H7 (cell line): ENCODE measurements at places on chromosomes 1 and 21. TPM values are rescaled to one million over a fixed set of nuclear protein-coding genes. Genes with fewer than 3 reads are reported as not detected.

The KPRP gene
- not detected in 2 replicates for total RNA-seq

The FCGR3A gene
- total RNA-seq = not detected in 2 replicates

GRCh38 chr1:88060750-88061491 lies 623.2 kb upstream of the PKN2 start:
- DNase-seq = peak; percentile 19

GRCh38 chr1:206716870-206717673 lies 32.4 kb downstream of the MAPKAPK2 start:
- DNase-seq = no peak

GRCh38 chr1:90720145-90720636 lies 3.1 kb upstream of the BARHL2 start:
- no peak for DNase-seq

DNA sequence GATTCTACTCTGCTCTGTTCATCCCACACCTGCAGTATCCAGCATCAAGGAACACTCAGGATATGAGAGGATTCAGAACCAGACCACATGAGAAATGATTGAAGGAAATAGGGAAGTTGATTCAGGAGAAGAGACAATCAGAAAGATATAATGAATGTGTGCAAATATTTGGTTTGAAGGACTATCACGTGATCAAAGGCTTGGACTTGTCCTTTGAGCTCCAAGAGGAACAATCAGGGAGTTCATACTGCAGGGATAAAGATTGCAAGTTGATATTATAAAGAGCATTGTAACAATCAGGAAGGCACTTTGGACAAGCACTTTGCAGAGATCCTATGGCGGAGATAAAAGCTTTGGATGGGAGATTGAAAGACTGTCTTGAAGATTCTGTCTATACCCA lies 13.9 kb upstream of the PIGM start:
- DNase-seq = no peak

- DNase-seq = peak; percentile 71
Observed at GRCh38 chr1:27416387-27417111, 24.1 kb downstream of the GPR3 start.

- no peak for DNase-seq
Observed at GRCh38 chr1:209831615-209832014, 3.8 kb downstream of the UTP25 start.
